ENCODE measurements at places on chromosomes 11 and 22.

GRCh38 chr11:70733327-70734325, 335.3 kb downstream of the CTTN start:
- no peak for DNase-seq

GRCh38 chr11:133843454-133843987, 1.8 kb downstream of the SPATA19 start:
- no peak for DNase-seq

- DNase-seq, result no peak
Measured at GRCh38 chr11:126870021-126870420, 130.5 kb downstream of the KIRREL3 start.

GRCh38 chr11:63598556-63598955, 15.7 kb downstream of the PLAAT3 start:
- DNase-seq, result no peak

- no peak for DNase-seq
Measured at GRCh38 chr11:17238377-17238776, 30.6 kb upstream of the PIK3C2A start.

- DNase-seq, result no peak
Measured at GRCh38 chr11:94958121-94958696, 15.1 kb downstream of the CWC15 start.

DNA sequence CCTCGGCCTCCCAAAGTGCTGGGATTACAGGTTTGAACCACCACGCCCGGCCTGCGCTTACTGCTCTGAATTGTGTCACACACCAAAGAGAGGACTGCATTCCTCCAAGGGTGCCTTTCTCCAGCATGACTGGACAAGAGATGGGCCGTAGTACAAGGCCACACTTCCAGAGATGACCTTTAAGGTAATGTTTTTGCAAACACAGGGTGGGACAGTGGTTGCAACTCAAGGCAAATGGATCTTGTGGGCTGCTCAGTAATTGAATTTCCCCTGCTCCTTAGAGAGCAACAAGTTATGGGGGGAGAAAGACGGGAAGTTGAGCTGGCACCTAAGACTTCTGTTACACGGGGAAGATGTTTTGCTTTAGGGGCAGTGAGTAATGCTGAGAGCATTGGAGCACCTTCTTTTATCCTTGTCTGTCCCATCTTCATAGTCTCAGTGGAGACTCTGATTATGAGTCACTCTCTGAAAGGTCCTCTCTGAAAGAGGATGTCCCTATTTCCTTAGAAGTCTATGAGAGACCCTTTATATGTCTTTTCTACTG, 66.3 kb downstream of the C11orf91 start:
- no peak for DNase-seq

DNA sequence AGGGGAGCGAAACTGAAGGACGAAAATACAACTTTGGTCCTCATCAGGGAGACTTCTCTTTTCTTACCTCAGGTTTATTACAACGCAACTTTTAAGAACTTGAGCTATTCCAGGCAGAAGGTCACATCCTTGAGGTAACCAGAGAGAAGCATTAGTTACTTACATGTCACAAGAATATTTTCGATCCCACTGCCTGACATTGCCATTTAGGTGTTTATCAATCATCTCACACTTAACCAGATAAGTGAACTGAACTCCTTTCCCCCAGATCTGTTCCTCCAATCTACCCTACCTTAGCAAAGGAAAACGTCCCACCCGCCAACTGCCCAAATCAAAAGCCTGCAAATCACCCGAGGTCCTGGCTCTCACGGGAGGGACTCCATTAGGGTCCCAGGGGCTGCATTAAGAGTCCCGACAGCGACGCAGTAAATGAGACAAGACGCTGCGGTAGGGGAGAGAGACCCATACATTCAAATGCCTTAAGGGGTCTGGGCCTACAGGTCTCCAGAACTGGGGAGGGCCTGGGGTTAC, 734 bp downstream of the ZNF280B start:
- DNase-seq, result no peak

Data from stimulated activated CD8-positive, alpha-beta memory T cell treated with anti-CD3 and anti-CD28 coated beads, Interleukin-4, amount 100 ng/mL, for 4 hours (primary cell).